ENCODE measurements at places on chromosomes 3 and 15.

DNA sequence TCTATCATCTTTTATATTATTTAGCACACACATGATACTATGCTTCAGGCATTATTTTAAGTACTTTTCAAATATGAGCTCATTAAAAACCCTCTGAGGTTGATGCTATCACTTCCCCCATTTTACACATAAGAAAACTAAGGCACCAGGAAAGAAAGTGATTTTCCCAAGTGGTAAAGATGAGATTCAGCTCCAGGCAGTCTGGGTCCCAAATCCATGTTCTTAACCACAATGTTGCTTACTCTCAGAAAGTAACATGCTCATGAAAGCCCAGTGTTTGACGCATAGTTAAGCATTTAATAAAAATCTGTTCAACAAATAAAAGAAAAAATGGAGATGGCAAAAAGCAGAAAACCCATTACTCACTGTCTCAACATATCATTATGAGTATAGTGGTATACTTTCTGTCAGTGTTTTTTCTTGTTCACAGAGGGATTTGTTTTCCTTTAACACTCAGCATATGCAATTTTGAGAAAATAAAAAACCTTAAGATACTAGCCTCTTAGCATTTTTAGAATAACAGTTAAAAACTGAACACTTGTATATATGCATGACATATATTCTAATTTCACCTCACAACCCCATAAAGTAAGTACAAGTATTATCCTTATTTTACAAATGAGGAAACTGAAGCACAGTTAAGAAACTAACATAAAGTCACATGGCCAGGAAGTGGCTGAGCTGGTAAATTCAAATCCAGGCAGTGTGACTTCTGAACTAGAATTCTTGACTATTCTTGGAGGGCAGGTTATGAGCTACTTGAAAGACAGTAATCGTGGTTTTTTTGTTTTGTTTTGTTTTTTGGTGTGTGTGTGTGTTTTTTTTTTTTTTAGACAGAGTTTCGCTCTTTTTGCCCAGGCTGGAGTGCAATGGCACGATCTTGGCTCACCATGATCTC, 10.4 kb downstream of the PEAK1 start:
- DNase-seq: peak; percentile 21

GRCh38 chr3:87006844-87007439, 16.0 kb upstream of the VGLL3 start:
- no peak for DNase-seq

GRCh38 chr15:86432861-86433260, 353.2 kb downstream of the AGBL1 start:
- no peak for DNase-seq

DNA sequence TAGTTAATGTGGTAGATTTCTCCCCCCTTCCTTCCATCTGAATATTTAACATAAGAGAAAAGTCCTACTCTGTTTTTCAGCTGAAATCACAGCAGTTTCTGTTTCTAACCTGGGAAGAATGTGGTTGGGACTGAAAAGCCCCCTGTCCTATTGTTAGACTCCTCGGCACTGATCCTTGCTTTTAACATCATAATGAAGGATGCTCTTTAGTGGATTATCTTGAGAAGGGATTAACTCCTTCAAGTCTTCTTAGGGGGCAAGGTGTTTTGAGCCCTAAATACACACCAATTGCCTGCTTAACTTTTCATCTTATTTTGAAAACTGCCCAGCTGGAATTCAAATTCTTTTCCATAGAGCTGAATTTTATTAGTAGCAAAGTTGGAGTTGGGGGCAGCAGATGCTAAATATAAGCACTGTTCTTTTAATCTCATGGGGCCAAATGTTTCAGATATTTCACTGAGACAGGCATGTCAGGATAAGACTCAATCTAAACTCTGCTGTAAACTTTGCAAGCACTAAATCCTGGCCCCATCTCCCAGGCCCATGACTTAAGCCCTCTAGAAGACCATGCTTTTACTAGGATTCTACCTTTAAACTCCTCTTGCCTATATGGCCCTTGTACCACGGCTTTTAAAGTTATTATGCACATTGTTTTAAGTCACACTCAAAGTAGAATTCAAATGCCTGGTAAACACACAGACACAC, 243.2 kb upstream of the NR2F2 start:
- DNase-seq: no peak

- peak; percentile 6 for DNase-seq
These were observed 77.2 kb downstream of the PPP2R3A start for GRCh38 chr3:136042608-136043221.

- DNase-seq: no peak
These were observed 39.2 kb upstream of the BCL2A1 start for GRCh38 chr15:80010131-80010673.

GRCh38 chr3:153003862-153004261, 158.2 kb upstream of the RAP2B start:
- DNase-seq: no peak

GRCh38 chr3:78941587-78941986, 826.2 kb downstream of the ROBO1 start:
- DNase-seq: no peak

DNA sequence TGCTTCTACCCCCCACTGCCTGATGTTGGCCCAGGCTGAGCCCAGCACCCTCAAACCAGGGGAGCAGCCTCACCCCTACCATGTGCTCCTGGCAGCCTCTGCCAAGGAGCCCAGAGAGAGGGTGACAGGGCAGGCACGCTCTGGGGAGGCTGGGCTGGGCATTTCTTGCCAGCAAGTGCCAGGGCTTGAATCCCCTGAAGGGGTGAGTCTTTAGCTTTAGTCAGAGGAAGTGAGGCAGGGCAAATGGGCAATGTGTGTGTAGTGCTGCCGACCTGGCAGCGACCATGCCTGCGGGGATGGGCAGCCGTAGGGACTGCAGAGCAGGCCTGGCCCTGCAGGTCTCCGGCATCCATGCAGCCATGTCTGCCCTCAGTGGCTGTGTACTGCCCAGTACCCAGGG, 18.1 kb downstream of the DUSP7 start:
- no peak for DNase-seq

GRCh38 chr3:111548092-111548491, 6.1 kb downstream of the CD96 start:
- no peak for DNase-seq

DNA sequence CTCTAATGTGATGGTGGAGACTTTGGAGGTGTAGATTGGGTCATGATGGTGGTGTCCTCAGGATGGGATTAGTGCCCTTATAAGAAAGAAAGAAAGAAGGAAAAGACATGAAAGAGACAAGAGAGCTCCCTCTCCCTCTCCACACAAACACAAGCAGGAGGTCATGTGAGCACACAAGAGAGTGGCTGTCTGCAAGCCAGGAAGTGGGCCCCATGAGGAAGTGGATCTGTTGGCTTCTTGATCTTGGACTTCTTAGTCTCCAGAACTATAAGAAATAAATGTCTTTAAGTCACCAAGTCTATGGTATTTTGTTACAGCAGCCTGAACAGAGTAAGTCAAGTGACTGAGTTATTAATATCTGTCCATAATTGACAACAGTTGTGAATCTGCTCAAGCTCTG, 17.1 kb downstream of the IQCB1 start:
- DNase-seq: no peak

- DNase-seq: peak; percentile 70
These were observed at the start of gene PARP14 for GRCh38 chr3:122680475-122681283. Gene PARP14, plus strand, starts transcription at chr3:122680839. Its CDS starts 45 bp downstream, at chr3:122680884.

- no peak for DNase-seq
These were observed 567.1 kb upstream of the NR2F2 start for GRCh38 chr15:95763426-95763825.

- no peak for DNase-seq
These were observed 1076.3 kb upstream of the EPHA6 start for GRCh38 chr3:95738045-95738444.

GRCh38 chr15:84840741-84841429, 23.7 kb downstream of the ALPK3 start:
- DNase-seq: no peak

DNA sequence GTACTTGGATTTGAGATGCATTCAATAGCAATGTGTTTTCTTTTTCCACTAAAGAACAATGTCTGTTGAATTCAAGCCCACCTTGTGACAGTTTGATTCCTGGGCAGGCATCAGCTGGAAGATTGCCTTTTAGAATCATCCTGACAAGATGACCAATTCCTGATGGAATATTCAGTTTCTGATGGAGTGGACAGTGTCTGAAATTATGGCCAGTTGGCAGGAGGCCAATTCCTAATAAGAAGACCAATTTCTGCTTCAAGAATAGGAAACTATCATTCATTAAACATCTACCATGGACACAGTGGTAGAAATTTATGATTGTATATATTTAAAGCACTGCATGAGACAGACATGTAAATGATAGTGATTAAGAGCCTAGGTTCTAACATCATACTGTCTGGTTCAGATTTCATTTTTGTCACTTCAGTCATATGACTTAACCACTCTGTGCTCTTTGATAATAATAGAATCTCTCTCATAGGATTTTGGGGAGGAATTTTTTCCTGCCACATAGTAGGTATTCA, 133.6 kb downstream of the CLSTN2 start:
- no peak for DNase-seq

DNA sequence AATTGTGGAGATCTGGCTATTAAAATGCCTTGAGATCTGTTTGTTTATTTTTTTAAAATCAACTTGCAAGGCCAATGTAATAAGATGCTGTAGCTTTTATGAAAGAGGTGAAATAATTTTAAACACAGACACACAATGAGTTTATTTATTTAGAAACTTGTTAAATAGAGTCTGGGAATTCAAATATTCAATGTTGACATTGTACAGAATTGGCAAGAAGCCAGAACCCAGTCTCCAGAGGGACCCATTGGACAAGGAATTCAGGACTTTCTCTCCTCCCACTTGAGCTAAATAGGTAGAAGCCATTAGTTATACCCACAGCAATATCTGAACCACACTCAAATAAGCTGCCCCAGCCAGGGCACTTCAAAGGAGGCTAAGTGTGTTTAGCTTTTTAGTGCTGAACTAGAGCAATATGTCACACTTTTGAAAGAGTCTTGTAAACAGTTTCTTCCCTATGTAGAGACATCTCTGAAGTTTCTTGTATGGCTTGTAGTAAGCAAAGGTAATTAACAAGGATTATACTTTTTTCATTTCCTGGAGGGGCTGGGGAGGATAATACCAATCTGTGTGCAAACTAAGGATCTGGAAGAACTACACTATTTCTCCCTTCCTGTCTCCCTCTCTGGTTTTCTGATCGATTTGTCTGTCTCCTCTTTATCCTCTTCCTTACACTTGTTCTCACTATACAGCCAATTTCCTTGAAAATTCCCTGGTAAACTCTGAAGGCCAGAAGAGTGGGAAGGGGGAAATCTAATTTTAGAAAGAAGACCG, 6.0 kb downstream of the MECOM start:
- no peak for DNase-seq

GRCh38 chr15:71893691-71894090, 83.3 kb downstream of the NR2E3 start:
- no peak for DNase-seq

- DNase-seq: no peak
These were observed 2.4 kb upstream of the ELP6 start for GRCh38 chr3:47515864-47516319.

Measured in central memory CD4-positive, alpha-beta T cell (primary cell).